ENCODE measurements at places on chromosomes 11 and 22.
A peak's percentile ranks its signal among the peaks of the same experiment; 100 is the strongest.

GRCh38 chr11:108632041-108632704, 32.7 kb upstream of the DDX10 start:
- no peak for DNase-seq

- peak; percentile 43 for DNase-seq
Measured at GRCh38 chr11:61516675-61517572, 8.4 kb downstream of the LRRC10B start.

DNA sequence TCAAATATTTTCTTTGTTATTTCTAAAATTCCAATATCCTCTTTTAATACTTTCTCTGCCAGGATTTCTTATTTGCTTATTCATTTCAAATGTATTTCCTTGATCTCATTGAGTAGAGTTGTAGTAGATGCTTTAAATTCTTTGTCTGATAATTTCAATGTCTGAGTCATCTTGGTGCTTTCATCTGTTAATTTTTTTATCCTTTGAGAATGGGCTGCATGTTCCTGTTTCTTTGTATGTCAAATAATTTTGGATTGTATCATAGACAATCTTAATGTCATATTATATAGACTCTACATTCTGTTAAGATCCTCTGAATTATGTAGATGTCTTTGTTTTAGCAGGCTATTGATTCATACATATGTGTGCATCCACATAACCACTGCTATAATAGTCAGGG, 57.5 kb downstream of the MYEOV start:
- DNase-seq = no peak

DNA sequence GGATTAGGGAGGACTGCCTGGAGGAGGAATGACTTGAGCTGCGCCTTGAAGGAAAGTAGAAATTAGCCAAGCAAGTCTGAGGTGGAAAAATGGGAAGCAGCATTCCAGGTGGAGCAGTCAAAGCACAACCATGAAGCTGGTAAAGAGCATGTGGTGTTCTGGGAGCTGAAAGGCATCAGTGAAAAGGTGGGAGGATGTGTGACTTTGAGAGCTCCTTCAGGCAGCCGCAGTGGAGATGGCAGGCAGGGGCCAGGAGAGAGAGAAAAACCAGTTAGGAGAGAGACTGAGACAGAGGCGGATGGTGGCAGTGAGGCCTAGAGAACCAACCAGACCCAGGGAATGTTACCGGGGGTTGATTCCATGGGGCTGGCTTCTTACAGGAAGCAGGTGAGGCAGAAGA, 393.4 kb downstream of the MIAT start:
- DNase-seq = no peak

- DNase-seq = no peak
Measured at GRCh38 chr22:50733521-50734342, 4.3 kb upstream of the ACR start.

DNA sequence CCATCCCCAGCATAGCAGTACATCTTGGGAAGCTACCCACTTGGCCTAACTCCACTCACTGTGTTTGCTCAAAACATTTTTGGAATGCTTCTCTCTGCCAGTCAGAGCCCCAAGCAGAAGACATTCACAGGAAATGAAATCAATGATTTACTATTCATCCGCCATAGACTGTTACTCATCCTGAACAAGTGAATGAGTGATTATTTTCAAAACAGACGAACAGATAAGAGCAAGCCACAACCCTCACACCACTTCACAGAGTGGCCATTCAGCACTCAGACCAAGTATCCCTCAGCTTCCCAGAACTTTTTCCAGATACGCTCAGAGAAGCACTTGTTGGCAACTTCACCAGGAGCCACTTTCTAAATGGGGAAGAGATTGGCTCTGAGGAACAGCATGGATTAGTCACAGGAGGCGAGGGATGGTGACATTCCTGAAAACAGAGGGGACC, 13.0 kb upstream of the UBASH3B start:
- no peak for DNase-seq

GRCh38 chr22:49955581-49956417, 4.8 kb upstream of the PIM3 start:
- no peak for DNase-seq

GRCh38 chr11:119422809-119423508, at the start of gene THY1:
TSS of gene THY1 (minus strand) at chr11:119423172. CDS start at chr11:119420905, 2,267 bp downstream.
- DNase-seq = peak; percentile 72

GRCh38 chr11:128572965-128573364, 14.4 kb downstream of the ETS1 start:
- DNase-seq = no peak

- DNase-seq = no peak
Measured at GRCh38 chr22:24157822-24158135, 23.5 kb upstream of the SUSD2 start.

DNA sequence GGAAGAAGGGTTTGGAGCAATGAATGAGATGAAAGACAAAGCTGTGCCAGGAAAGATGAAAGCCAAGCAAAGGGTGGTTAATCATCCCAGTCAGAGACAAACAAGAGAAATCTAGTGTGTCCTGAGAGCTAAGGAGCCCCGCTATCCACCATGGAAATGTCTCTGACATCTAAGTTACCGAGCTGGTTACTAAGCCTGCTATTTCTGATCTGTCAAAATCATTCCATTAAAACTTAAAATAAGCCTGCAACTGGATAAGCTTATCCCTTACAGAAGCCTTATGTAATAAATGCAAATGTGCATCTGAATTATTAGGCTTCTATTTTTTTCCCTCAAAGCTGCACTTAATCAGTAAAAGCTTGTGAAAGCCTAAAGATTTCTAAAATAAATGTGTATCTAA, 22.1 kb upstream of the SESN3 start:
- no peak for DNase-seq

- DNase-seq = no peak
Measured at GRCh38 chr11:114209343-114209742, 86.9 kb upstream of the NNMT start.

DNA sequence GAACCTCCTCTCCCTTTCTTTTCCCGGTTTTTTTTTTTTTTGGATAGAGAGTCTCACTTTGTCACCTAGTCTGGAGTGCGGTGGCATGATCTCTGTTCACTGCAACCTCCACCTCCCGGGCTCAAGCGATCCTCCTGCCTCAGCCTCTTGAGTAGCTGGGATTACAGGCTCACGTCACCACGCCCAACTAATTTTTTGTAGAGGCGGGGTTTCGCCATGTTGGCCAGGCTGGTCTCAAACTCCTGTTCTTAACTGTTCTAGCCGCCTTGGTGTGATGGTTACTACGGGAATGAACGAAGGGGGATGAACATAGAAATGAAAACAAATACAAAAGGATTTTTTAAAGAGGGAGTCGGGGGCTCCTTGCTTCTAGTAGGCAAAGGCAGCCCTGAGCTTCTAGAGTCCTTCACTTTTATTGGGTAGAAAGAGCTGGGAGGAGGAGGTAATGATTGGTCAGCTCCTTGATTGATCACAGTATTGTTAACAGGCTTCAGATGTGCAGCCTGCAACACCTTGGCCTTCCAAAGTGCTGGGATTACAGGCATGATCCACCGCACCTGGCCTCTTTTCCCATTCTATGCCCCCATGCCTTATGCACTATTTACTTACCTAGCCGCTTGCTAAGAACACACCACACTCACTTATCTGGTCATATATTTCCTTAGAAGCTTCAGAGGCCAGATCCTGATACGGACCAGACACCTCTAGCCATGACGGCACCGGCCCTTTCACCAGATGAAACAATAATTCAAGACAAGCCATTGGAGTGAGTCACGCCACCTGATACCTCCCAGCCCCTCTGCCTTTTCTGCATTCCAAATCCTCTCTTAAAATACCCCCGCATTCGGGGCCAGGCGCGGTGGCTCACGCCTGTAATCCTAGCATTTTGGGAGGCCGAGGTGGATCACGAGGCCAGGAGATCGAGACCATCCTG, 20.7 kb downstream of the SUSD2 start:
- no peak for DNase-seq

DNA sequence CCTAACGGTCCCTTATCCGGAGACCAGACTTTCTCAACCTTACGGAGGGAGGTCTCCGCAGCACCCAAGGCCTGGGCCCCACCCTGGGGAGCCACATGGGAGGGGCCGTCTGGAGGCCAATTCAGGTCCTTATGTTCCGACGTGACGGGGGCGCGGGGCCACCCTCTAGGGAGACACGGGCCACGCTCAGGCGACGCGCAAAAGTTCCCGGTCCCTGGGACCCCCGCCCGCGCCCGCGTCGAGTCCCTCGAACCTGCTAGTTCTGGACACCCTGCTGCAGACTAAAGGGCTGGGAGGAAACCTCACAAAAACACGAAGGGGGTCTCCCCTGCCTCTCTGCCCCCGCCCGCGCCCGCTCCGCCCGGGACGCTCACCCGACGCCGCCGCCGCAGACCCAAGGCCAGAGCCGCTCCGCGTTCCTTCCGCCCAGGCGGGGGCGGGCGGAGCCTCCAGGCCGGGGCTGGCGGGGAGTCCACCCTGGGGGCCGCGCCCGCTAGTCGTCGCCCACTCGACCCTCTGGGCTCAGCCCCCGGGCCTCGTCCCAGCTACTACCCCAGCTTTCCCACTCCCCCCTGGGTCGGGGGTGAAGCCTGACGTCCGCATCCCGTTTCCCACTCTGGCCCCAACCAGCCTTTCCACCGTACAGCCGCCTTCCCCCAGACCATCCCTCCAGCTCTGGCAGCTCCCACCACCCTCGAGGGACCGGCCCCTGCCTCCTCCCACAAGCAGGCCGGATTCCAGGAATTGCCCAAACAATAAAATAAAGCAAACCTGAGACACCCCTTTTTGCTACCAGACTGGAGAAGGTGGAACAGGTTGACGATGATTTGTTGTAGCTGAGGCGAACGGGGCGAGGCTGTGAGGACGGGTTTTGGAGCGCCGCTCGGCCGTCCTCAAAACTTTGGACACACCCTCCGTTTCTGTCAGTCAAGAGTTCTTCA, 2.7 kb downstream of the RNH1 start:
- DNase-seq = no peak

DNA sequence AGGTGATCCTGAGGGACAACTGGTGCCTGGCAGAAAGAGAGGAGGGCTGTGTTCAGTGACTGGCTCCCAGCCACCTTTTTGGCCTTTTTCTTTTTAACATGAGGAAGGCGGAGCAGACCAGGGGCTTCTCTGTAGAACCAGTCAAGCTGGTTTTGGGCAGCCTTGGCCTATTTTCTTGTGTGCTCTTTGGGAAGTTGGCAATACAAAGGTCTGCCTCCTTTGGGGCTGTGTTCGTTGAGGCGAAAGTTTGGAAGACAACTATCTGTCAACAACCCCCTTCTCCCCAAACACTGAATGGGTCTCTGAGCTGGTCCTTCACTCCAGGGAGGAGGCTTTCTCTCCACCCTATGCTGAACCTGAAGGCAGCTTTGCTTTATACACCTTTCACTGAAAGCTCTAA, 8.5 kb downstream of the MARK2 start:
- DNase-seq = no peak

DNA sequence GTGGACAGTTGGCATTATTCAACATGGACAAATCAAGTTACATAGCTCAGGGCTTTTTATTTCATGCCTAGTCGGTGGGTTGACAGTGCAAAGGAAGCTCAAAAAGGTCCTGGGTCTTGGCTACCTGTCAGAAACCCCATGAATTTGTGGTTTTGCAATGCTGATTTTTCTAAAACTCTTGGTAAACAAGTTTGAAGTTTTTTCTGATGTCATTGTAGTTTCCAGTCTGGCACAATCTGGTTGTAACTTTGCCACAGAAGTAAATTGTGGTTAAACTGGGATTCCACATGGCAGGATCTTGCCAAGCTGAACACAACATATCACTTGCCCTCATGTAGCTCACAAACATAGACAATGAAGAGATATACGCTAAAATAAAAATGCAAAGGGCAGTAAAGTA, 100.8 kb downstream of the EHF start:
- DNase-seq = no peak

GRCh38 chr22:29394931-29395581, 6.7 kb upstream of the AP1B1 start:
- peak; percentile 51 for DNase-seq

DNA sequence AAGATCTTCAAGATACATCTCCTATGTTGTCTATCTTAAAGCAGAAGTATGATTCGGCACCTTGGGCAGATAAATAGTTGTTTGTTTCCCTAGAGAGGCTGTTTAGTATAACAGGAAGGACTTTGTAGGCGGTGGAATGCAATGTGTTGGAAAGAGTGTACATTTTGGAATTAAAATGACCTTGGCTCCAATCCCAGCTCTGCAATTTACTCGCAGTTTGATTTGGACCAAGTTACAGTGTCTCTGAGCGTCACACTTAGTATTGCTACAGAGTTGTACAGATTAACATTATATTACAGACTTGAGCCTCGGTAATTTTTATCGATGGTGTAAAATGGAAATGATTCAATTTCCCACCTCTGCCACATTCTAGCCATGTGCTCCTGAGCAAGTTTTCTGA, 265.3 kb downstream of the OPCML start:
- DNase-seq = no peak

DNA sequence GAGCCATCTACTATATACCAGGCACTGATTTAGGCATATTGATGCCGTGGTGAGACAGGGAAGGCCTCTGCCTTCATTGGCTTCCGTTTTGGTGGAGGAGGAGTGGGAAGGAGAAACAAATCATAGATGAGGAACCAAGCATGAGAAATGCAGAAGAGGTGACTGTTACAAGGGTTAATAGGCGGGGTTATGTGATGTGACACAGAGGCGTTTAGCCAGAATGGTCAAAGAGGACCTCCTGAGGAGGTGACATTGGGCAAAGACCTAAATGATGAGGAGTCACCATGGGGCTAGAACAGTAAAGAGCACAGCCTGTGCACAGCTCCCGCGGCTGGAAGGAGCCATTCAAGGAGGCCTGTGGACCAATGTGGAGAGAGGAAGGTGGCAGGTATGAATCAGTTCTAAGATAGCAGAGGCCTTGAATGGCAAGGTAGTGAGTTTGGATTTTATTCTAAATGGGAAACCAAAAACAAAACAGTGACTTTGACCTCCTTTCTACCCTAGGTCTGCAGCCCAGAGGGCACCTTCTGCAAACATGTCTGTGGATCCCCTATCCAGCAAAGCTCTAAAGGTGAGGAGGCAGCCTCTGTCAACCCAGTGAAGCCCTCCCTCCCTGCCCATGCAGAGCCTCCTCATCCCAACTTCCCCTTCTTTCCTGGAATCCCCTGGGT, 11.7 kb downstream of the MAFF start:
- no peak for DNase-seq

GRCh38 chr11:76772100-76772782, 10.9 kb upstream of the TSKU start:
- no peak for DNase-seq

- no peak for DNase-seq
Measured at GRCh38 chr11:90135016-90135415, 553 bp downstream of the NAALAD2 start.

DNA sequence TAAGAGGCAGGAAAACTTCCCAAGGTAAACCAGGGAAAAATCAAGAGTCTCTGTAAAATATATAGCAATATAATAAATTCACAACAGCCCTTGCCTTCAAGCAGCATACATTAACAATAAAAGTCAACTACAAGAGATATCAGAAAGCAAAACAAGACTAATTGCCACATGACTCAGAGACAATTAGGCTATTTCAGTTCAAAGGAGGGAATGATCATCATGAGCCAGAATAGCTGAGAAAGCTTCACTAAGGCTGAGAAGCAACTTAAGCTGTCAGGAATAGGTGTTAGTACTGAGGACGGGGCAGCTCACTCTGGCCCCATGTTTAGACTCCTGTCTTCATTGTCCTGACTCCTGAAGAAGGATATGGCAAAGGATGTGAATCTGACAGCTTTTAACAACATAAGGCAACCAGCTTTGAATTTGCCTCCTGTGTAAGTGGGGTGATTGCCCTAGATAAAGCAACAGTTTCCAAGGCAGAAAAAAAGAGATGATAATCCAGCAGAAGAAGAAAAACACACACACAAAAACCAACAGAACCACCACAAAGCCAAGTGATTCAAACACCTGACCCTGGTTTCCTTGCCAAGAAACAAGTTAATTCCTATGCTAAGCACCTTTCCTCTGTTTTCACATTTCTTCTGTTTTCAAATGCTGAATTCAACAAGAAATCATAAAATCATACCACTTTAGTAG, 60.8 kb downstream of the SIK3 start:
- DNase-seq = no peak

- DNase-seq = no peak
Measured at GRCh38 chr11:102157219-102157618, 47.0 kb downstream of the YAP1 start.

Measured in NCI-H1092 (cell line).